CD4-positive, alpha-beta T cell treated with Interferon gamma for 1 hour (primary cell): ENCODE measurements at places on chromosomes 6 and 20.

- no peak for DNase-seq
Measured at GRCh38 chr6:32131439-32131948, 1.4 kb upstream of the FKBPL start.

GRCh38 chr6:83311231-83311630, 118.1 kb downstream of the RWDD2A start:
- DNase-seq, result no peak

GRCh38 chr6:31042806-31043205, 32.5 kb downstream of the MUC22 start:
- DNase-seq, result no peak

- no peak for DNase-seq
Measured at GRCh38 chr6:142707255-142707654, 237.7 kb downstream of the HIVEP2 start.

DNA sequence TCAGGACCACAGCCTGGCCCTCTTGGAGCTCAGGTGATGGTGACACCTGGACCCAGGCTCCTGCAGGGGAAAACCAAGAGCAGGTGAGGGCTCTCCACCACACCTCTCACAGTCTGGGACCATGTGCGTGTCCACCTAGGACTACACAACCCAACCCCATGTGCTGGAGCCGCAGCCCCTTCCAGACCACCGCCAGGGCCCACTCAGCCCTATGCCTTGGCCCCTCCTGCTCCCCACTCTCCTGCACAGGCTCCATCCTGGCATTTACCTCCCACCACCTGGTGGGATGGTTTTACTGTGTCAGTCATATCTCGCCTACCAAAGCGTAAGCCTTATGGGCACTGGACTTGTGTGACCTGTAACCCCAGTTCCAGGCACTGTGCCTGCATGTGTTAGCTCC, 13.1 kb upstream of the ADAM33 start:
- DNase-seq, result no peak

GRCh38 chr6:44464527-44465310, 77.2 kb downstream of the CDC5L start:
- DNase-seq, result no peak

- DNase-seq, result no peak
Measured at GRCh38 chr6:169828176-169828575, 76.8 kb downstream of the ERMARD start.

DNA sequence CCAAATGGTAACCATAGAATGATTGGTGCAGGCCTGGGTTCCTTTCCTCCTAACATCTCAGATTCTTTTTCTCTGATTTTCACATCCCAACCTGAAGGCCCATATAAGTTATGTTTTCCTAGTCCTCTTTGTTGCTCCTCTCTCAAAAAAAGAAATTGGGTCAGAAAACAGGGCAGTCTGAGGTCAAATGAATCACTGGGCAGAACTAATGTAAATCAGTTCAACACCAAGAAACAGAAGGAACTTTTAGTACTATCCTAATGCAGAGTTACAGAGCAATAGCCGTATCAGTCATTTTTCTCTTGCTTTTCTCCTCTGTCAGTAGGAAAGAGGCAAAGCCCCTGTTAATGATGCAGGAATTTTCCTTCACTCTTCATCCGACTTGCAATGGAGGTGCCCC, 11.0 kb upstream of the TPD52L1 start:
- no peak for DNase-seq

DNA sequence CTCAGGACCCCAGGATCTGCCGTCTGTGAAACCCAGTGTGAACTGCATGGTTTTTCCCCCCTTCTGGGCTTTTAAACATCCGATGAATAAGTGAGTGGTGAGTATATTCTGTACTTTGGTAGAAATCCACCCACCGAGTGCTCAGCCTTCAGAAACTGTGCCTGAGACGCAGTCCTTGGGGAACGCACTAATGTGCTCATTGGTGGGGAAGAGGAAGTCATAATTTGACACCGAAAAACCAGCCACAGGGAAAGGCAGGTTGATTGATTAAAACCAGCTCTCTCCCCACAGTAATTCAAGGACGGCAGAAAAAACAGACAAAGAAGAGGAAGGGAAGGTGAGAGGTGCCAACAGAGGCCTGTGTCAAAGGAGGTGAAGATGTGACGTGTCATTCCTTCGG, 21.7 kb downstream of the EDN3 start:
- DNase-seq, result no peak

DNA sequence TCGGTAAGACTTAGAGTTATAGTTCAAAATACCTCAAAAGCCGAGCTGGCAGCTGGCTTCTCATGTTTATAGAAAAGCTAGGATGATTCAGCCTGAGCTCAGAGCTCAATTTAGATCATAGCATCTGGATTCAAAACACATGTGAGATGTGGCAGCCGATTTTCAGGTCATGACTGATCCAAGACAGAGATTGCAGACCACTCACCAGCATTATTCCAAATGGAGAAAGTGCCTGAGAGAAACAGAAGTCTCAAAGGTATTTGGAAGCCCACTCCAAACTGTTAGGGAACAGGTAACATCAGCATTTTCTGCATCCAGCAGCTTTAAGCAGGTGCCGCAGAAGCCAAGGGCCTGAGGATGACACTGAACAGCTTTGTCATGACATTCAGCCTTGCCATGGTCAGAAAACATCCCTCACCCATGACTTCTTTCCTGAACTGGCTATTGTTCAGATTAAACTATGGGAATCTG, 102.2 kb downstream of the BACH2 start:
- no peak for DNase-seq

GRCh38 chr6:11012976-11013720, 31.0 kb downstream of the ELOVL2 start:
- DNase-seq, result no peak

- DNase-seq, result no peak
Measured at GRCh38 chr6:39634646-39635341, 90.4 kb downstream of the KIF6 start.

DNA sequence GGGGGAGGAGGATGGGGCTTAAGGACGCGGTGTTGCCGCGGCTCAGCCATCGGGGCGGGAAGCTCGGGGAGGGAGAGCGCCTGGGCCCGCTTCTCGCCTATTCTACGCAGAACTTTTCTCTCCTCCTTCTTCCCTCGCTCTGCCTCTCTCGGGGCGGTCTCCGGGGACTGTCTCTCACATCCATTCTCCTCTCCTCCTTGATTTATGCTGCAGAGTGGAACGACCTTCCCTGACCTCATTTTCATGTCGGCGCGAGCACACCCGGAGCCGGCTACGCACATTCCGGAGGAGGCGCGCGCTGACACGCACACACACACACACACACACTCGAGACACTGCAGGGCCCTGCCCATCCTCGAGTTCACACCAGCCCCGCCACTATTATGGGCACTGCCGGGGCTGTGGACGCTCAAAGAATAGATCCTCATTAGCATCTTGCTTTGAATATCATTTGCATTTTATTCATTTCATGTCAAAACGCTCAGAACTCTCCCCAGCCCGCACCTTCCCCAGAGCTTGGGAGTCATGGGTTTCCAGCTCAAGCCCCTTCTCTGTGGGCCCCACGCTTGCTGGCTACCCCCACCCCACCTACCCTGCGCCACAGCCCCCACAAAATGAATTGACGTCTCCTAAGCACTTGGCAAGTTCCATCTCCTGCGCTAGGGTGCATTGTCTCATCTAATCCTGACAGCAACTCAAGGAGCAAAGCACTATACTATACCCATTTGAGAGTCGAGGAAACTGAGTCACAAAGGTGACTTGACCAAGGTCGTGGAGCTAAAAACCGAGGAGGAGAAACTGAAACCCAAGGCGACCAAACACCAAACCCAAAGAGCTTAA, 36.8 kb downstream of the NCR2 start:
- DNase-seq, result no peak

DNA sequence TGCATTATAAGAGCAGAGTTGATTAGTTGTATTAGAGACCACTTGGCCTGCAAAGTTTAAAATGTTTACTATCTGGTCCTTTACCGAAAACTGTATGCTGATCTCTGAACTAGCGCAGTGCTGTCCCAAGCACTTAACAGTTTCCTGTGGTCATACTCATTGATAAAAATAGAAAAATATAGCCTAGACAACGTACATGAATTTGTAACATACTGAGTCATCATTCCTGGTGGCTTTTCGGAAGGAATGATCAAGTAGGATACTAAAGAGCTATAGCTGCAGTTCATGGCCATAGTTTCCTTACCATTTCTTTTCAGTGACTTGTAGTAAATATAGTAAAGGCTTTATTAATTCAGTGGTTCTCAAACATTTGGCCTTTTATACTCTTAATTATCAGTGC, 18.4 kb downstream of the TTK start:
- no peak for DNase-seq

DNA sequence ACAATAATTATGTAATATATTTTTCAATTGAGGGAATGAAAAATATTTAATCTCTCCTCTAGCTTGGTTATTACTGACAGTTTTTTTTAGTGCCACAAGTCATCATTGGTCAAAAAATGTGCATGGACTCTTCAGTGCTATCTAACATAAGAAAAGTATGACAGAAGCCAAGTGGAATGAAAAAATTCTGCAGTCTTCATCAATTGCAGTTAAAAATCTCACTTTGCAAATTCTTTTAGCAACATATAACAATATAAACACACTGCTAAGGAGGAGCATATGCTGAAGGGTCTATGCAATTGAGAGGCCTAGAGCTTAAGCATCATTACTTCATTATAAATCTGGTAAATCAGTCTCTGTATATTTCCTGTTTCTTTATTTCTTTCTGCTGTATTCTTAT, 175.1 kb downstream of the ARHGAP18 start:
- DNase-seq, result no peak

- DNase-seq, result no peak
Measured at GRCh38 chr6:35972471-35973367, 51.7 kb downstream of the SLC26A8 start.

- no peak for DNase-seq
Measured at GRCh38 chr6:166541876-166542579, 44.5 kb downstream of the RAMACL start.

GRCh38 chr6:31053873-31054272, 43.6 kb downstream of the MUC22 start:
- no peak for DNase-seq

DNA sequence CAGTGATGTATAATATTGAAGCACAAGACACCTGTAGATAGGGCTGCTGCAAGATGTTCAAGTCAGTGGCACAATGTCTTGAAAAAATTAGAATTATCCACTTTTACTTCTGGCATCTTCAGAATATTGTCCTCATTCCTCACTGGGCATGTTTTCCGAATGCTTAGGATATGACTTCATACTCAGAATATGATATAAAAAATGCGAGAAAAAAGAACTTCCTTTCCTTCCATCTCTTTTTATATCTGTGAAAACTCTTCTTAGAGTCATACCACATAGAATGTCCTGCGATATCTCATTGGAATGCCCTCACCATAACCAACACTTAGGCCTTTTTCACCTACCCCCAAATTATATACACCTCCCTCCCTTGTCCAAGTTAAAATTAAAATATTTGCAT, 4.6 kb downstream of the MAS1L start:
- no peak for DNase-seq

GRCh38 chr6:40413239-40413638, 173.9 kb downstream of the LRFN2 start:
- DNase-seq, result no peak

DNA sequence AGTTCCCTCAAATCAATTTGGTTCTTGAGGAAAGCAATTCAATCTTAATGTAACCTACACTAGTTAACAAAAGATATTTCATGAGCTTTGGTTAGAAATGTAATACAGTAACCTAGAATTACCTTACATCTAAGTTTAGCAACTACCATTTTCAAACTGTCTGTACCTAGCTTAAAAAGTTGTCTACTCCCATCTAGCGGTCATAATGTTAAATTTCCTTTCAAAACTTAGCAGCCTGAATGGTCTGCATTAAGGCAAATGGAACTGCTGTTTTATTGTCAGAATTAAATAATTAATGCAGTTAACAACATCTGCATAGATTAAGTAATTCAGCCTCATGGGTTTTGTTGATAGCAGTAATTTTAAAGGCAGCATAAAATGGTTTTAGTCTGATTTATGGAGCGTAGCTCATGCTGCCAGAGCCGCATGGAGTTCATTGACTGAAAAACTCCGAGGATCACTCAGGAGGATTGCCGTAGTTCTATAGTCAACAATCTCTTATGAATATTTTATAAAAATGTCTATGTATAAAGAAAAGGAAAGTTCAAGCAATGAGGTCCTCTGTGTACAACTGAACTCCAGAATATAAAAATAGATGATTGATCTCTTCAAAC, 485.4 kb upstream of the MANEA start:
- no peak for DNase-seq

- no peak for DNase-seq
Measured at GRCh38 chr20:38059832-38060231, 26.3 kb downstream of the RPRD1B start.

- no peak for DNase-seq
Measured at GRCh38 chr6:156197513-156197912, 579.7 kb upstream of the ARID1B start.

DNA sequence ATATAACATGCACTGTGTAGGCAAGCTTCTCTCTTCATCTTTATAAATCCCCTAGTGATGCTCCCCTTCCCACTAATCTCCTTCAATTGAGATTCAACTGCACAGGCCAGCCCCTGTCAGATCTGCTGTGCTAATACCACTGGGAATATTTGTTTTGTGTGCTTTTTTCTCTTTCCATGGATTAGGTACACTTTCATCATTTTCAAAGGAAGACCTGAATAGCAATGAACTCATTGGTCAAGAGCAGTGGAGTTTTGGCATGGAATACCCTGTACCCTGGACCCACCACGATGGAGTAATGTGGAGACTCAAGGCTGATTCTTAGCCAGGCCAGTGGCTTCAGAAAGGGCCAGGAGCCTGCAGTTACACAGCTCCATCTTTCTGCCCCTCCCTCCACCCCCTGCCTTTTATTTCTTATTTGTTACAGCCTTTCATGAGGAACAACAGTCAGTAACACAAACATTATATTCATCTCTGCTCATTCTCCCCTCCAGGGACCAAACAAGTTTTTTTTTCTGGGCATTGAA, 75.4 kb upstream of the KCNG1 start:
- no peak for DNase-seq

- DNase-seq, result no peak
Measured at GRCh38 chr20:44805335-44805978, 4.9 kb downstream of the RIMS4 start.

GRCh38 chr6:45647341-45648261, 269.9 kb upstream of the SUPT3H start:
- DNase-seq, result no peak

GRCh38 chr6:126976253-126976797, 142.1 kb upstream of the RSPO3 start:
- no peak for DNase-seq

DNA sequence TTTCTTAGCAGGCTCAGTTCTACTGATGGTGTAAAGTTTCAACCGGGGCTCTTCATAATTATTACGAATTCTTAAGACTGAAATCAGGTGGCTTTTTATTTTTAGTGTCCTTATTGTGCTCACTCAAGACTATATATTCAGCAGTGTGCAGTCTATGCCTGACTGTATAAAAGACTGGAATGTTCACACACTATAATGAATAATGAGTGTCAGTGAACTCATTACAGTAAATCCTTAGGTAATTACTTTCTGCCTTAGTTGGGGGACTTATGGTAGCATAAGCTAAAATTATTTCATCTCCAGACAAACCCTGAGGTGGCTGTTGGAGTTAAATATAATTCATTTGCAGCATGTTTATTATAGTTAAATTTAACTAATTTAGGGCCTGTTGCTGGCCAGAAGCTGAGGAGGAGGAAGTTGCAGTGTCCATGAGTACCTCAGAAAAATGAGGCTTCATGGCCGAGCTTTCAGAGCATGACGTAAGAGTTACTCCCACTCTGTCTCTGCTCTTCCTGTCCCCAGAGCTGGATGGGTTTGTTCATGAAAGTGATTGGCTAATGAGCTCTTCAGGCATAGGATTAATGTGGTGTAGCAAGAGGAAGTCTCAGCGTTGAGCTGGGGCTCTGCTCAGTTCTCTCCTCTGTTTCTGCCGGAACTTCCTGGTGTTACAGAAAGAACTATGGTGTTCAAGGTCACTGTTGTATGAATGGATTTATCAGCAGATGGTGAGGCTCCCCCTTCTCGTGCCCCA, 335.7 kb downstream of the NRN1 start:
- DNase-seq, result peak; percentile 62
